Stimulated activated CD4-positive, alpha-beta T cell treated with anti-CD3 and anti-CD28 coated beads, Interleukin-15, amount 100 ng/mL, for 24 hours (primary cell): ENCODE measurements at places on chromosomes 5 and 9.

- DNase-seq, result no peak
These were observed 11.3 kb downstream of the ACSL6 start for GRCh38 chr5:132000241-132000490.

- no peak for DNase-seq
These were observed 161.6 kb upstream of the FBXL17 start for GRCh38 chr5:108543486-108543885.

GRCh38 chr9:89375191-89375760 is 57.0 kb downstream of the SECISBP2 start:
- DNase-seq, result no peak

DNA sequence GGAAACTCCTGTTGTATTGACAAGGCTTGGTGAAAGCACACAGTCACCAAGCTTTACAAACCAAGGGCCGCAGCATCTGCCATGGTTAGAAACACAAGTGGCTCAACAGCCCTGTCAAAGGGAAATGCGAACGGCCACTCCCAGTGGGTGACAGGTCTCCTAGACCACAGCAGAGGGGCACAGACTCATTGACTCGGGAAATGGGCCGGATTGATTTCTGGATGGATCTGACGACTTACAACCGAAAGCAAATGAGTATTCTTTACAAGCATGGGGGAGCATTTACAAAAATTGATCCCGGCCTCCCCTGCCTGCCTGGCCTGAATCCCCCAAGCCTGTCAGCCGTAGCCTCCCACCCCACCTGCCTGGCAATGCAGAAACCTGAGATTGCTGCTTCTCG is 48.2 kb downstream of the ADAMTS2 start:
- DNase-seq, result no peak

DNA sequence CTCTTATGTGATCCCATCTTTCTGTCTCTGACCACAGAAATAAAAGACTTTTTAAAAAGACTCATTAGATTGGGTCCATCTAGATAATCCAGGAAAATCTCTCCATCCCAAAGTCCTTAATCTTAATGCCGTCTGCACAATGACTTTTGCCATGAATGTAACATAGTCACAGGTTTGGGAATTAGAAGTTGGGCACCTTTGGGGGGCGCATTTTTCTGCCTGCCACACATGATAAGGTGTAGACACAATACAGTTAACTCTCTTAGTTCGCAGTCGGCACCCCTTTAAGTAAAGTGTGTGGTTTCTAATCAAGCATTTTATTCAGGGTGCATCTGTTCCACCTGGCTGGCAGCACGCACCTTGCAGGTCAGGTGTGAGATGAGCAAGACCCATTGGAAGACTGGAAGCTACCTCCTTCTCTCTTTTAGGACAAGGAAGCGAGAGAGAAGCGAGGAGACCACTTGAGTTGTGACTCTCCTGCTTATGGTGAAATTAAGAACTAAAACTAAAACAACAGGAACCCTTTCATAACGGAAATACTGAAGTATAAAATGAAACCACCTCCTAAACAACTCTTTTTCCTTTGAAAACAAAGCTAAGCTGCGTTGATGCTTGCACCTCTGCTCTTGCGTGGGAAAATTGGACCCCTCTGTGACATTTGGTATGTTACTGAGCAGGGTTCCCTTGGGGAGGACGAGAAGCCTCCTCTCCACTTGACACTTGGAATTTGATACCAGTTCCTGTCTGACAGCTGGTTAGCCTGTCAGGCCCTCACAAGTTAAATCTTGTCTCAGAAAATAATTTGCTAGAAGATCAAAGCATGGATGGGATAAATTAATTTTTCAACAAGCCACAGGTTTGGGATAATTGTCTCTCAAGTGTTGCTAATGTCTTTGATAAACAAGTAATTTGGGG is 304.6 kb upstream of the DMRT1 start:
- DNase-seq, result no peak

DNA sequence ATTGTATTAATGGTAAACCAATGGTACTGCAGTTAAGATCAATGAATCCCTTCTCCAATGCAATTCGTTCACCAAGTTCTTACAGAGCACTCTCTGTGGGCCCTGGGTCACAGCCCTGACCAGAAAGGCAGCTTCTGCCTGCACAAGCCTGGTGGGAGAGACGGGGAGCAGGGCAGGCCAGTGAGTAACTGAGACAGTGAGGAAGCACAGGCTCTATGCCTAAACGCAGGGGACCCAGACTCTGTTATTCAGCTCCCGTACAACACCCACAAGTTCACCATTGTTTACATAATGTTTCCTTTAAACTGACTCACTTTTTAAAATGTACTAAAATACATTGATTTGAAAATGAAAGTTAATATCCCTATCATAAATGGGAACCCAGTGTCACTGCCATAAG is 40.5 kb upstream of the CTSL start:
- DNase-seq, result no peak

DNA sequence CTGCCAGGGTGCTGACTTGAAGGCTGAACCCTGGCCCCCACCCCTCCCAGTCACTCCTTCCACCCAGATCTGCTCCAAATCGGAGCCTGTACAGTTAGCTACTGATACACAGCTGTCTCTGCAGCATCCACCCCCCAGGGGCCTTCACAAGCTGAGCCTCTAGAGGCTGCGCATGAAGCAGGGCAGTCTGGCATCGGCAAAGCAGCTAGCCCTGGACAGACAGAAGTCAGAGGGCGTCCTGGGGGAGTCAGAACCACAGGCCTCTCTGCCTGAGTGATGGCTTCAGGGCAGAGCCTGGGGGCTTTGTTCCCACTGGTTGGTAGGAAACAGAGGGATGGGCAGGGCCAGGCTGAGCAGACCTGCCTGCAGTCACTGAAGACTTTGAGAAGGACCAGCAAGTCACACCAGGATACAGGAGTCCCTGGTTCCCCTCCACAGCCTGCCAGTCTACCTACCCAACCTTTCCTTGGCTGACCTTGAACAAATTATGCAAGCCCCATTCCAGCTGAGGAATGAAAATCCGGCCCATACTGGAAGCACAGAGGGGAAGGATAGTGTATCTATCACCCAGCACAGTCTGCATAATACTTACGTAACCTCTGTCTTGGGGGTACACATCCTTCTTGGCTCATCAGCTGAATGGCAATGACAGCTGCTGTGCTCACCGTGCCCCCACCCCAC is 8.8 kb downstream of the VDAC1 start:
- no peak for DNase-seq

- peak; percentile 37 for DNase-seq
These were observed 4.0 kb upstream of the CLIC3 start for GRCh38 chr9:137000177-137000930.

GRCh38 chr5:122076669-122077365 is 1.2 kb downstream of the LOX start:
- peak; percentile 67 for DNase-seq
